Kidney glomerular epithelial cell (primary cell): ENCODE measurements at places on chromosomes 2 and 18.

DNA sequence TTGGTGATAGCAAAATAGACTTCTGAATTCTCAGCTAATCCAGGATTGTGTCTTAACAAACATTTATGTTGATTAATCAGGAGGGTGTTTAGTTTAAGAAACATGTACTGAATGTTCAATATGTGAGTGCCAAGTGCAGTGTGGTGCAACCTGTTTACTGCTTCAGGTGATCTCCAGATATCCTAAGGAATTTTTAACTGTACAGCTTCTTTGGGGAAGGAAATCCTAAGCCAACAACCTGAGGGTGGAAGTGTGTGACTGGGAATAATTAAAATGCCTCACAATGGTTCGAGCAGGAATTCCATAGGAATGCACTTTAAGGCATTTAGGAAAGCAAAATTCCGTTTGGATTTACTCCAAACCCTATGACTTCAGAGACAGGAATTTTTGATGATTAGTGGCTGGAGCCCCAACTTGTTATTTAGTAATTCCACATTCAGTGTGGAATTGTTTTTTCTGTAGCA lies 16.4 kb downstream of the CRIM1 start:
- peak; percentile 85 for DNase-seq

GRCh38 chr2:230564805-230565779 lies 147.6 kb upstream of the CAB39 start:
- DNase-seq: no peak

GRCh38 chr2:235866373-235866772 lies 301.8 kb downstream of the GBX2 start:
- no peak for DNase-seq

GRCh38 chr2:3595985-3596384 lies 1.1 kb downstream of the COLEC11 start:
- DNase-seq: no peak

DNA sequence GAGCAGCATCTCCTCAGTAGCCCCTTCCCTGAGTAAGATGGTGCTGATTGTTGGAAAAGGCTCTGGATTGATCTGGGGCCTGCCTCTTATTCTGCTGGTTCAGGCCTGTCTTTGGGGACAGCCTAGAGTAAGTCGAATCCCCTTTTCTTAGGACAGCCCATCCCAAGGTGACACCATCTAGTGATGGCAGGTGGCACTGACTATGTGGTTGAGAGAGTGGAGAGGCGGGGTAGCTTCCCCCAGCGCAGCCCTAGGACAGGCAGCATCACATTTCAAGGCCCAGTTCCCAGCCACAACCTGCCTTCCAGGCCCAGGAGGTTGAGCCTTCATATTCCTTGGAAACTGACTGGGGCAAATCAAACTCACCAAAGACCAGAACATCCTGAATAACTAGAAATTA lies 69.1 kb upstream of the B3GNT7 start:
- DNase-seq: no peak

DNA sequence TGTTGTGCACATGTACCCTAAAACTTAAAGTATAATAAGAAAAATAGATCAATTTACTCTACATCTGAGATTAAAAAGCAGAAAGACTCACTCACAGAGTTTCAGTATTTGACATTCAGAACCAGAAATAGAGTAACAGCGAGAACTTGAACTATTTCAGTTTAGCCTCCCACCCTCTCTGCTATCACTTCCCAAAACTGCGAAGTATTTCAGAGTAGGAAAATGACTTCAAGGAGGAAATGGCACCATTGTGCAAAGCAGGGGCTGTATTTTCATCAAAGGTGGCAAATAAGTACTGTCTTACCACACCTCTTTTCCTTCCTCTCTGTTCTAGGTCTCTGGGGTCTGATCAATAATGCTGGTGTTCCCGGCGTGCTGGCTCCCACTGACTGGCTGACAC lies 13.6 kb downstream of the DHRS9 start:
- DNase-seq: no peak

- no peak for DNase-seq
Observed at GRCh38 chr2:25177211-25177611, 8.8 kb upstream of the POMC start.

- DNase-seq: no peak
Observed at GRCh38 chr2:154696810-154697417, 1.6 kb upstream of the KCNJ3 start.

DNA sequence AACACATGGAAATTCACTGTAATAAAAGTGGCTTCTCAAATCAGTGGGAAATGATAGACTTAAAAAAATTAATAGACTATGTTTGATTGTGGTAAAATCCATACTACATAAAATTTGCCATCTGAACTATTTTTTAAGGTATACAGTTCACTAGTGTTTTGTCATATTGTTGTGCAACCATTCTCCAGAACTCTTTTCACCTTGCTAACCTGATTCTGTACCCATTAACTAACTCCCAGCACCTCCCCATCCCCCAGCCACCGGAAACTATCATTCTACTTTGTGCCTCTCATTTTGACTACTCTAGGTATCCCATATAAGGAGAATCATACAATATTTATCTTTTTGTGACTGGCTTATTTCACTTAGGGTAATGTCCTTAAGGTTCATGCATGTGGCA lies 153.3 kb downstream of the PTPRM start:
- DNase-seq: no peak

- no peak for DNase-seq
Observed at GRCh38 chr2:28567061-28567471, 71.2 kb downstream of the PLB1 start.

DNA sequence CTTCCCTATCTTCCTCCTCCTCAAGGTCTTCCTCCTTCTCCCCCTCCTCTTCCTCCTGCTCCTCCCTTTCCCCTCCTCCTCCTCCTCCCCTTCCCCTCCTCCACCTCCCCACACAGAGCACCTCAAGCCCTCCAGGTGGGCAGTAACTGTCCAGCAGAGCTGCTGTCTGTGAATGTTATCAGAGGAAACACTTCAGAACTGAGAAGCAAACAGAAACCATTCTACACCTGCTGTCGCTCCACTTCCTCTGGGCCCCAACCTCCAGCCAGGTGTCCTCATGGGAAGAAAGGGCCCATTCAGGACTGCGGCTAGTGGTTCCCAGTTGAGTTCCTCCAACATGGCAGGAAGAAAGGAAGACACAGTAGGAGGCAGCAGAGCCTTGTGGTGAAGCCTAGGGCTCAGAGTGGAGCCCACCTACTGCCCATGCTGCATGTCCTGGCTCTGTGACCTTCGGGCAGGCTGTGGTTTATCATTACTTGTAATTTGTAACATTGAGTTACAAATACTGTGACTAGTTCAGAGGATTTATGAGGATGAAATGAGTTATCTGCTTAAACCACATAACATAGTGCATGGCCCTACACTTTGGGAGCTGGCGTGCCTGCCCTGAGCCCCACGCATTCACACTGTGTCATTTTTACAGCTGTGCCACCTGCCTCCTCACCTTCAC lies 165.9 kb upstream of the ID2 start:
- DNase-seq: no peak

DNA sequence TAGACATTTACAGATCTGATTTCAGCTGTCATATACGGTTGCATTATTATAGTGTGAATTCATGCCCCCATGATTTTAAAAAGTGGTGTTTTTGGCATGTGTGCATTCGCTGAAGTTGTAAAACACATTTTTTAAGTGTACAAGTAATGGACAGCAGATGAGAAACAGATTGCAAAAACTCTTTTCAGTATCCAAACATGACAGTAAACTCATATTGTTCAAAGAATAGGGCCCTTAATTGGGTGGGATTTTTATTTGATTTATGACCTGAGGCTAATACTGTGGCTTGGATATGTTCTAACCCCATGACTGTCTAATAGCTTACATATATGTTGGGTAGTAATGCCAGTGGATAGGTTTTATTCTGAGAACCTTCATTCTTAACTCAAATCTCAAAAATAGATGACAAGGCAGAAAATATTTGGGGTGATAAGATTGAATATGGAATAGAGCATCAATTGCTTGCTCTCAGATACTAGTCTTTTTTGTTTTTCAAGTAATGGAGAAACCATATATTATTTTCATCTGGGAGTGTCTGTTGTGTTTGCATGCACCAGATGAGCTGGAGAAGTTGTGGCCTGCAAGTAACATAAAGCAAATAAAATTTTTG lies 118.6 kb downstream of the PARD3B start:
- no peak for DNase-seq

DNA sequence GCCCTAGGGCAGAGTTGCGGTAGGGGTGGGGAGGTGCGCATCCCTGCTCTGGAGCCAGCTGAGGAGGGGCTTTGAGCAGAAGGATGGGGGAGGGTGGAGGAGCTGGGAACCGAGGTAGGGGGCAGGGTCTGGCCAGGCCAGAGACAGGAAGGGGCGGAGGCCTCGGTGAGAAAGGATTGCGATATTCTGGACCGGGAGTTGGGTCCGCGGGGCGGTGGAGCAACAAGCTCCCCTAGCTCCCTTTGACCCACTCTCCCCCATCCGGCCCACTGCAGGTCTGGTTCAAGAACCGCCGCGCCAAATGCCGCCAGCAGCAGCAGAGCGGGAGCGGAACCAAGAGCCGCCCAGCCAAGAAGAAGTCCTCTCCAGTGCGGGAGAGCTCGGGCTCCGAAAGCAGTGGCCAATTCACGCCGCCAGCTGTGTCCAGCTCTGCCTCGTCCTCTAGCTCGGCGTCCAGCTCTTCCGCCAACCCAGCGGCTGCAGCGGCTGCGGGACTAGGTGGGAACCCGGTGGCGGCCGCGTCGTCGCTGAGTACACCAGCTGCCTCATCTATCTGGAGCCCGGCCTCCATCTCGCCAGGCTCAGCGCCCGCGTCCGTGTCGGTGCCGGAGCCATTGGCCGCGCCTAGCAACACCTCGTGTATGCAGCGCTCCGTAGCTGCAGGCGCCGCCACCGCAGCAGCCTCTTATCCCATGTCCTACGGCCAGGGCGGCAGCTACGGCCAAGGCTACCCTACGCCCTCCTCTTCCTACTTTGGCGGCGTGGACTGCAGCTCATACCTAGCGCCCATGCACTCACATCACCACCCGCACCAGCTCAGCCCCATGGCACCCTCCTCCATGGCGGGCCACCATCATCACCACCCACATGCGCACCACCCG lies 4.8 kb downstream of the OTX1 start:
- DNase-seq: no peak

DNA sequence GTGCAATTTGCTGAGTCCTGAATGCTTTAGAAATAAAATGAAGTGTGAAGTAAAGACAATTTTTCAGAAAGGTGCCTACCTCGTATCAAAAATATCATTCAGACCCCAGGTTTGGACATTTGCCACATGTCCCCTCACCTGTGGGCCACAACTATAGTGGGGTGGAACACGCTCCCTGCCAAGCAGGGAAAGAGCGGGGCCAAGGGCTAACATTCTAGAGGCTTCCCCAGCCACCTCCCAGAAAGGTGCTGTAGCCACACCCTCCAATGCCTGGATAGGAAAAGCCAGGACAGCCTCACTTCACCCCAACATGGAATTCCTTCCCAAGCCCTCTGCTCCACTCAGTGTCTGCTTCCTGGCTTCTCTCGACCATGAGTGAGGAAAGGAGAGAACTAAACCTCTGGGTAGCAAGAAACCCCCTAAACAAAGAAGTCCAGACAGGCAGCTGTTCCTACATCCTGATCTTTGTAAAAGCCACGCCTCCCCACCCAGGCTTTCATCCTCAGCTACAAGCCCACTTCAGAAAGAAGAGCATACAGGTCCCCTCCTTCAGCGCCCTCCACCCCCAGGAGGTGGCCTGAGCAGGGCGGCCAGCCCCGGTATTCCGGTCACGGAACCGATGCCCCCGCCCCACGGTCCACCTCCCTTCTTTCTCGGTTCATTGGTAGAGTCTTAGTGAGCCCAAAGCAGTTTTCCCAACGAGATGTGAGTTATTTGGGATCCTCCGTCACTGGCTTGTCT lies 2.1 kb downstream of the COL6A3 start:
- no peak for DNase-seq

- DNase-seq: no peak
Observed at GRCh38 chr2:3143602-3144001, 234.0 kb downstream of the EIPR1 start.

- no peak for DNase-seq
Observed at GRCh38 chr2:151063271-151063670, 198.4 kb downstream of the RBM43 start.

- DNase-seq: peak; percentile 96
Observed at GRCh38 chr18:31248783-31249521, 69.0 kb upstream of the DSG1 start.

DNA sequence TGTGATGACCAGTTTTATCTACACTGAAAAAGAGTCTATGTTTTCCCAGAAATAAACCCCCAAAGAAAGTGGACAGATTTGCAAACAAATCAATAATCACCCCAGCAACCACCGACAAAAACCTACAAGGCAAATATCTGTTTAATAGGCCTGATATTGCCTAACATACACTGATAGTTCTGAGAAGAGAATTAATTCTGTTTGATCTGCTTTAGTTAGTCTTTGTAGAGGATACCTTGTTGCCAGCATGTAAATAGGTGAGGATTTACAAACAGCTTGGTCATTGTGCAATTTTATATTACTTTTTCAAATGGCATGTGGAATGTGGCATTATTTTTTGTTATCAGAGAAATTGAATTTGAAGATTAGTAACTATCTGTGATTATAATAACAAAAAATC lies 86.5 kb downstream of the DCC start:
- no peak for DNase-seq

DNA sequence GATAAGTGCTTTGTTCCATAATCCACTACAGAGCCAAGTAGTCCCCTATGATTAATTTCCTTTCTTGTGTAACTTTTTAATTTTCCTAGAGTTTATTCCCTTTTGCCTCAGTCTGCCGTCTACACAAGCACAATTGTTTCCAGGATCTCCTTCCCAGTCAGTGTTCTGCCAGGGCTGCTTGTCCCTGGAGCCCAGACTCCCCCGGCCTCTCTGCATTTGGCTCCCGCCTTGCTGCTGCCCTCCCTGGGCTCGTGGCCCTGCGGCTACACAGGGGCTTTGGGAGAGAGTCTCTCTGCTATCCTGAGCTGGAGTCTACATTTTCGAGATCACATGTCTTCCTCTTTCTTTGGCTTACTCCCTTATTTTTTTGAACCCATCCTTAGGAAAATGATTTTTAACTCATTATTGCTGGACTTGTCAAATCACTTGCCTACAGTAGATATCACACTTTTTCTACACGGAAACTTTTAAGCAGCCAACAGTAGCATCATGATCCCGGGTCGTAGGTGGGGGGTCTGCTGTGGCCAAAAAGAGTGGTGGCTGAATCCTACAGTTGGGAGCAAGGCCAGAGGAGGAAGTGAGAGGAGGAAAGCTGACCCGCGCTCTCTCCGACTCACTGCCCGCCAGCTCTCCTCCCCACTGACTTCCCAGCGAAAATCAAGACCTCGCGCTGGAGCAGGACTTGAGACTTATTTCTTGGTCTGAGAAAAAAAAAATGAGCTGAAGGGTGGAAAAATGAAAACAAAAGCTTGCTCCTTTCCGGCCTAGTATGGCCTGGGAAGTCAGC lies 9.4 kb downstream of the FBLN7 start:
- DNase-seq: no peak

- DNase-seq: no peak
Observed at GRCh38 chr18:72820571-72820970, 47.2 kb downstream of the NETO1 start.

- DNase-seq: no peak
Observed at GRCh38 chr2:9167718-9168657, 38.6 kb upstream of the ASAP2 start.

DNA sequence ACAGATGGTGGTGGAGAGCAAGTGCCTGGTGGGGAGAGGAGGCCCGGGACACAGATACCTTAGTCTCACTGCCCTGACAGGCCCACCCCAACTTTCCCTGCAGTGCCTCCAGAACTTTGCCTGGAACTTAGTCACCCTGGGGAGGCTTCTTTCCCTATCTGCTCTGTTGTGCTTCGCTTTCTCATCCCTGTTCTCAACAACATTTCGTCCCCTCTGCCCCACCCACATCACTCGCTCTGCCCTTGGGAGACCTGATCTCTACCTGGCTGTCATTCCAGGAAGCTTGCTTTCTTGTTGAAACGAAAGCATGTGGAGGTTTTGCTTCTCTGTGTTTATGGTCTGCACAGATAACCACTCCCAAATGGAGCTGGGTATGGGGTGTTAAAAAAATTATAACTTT lies 93.8 kb downstream of the PRKCE start:
- DNase-seq: no peak
